ENCODE measurements at places on chromosomes 2 and 18.

GRCh38 chr18:9730786-9731185 lies 22.7 kb downstream of the RAB31 start:
- DNase-seq = no peak

DNA sequence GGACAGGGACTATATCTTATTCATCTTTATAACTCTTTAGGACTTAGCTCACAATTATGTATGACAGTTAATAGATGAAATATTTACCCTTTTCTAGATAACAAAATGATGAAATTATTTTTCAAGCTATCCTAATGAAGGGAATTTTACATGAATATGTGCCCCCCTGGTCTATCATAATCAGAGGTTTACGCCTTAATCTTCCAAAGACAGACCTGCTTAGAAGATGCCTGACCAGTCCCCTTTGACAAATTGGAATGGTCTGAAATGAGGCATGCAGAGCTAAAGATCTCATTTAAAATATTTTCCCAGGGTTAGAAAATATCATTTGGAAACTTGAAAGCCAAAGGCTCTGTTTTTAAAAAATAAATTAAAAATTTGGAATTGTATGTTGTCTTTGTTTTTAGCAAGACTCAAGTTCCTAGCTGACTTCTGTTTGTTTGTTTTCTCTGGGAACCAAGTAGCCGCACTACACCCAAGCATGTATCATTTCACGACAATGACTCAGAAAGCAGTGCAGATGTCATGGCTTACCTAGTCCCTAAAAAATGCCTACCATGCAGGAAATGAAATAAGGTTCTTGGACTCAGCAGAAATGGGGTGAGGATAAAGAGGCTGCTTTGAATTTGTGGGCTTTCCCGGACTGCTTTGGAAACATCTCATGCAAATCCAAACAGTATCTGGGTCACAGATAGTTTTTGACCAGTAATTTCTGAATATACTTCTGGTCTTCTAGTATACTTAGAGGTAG lies 162.1 kb downstream of the ZEB2 start:
- no peak for DNase-seq

DNA sequence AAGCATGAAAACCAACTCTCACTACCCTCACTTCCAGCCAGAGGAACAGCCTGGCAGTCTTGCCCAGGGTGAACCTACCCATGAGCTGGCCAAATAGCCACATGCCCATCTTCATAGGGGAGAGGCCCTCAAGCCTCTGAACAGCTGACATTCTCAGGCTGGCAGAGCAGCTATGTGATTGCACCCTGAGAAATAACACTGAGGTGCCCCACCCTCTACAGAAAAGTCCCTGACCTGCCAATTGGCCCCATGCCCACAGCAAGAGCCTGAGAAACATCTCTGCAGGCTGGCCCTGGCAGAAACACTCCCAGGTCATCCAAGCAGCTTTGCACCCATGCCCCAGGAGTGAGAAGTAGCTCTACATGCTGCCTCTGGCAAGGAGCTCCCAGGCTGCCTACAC lies 127.4 kb upstream of the OTX1 start:
- no peak for DNase-seq

- no peak for DNase-seq
Measured at GRCh38 chr18:63951302-63951705, 2.2 kb downstream of the HMSD start.

GRCh38 chr2:152571048-152571766 lies 146.1 kb downstream of the PRPF40A start:
- no peak for DNase-seq
